ENCODE measurements at places on chromosomes 1 and 21. TPM values are rescaled to one million over a fixed set of nuclear protein-coding genes. Genes with fewer than 3 reads are reported as not detected.
A peak's percentile ranks its signal among the peaks of the same experiment; 100 is the strongest.

- DNase-seq: no peak
These were observed 14.3 kb downstream of the S100A11 start for GRCh38 chr1:152022474-152022873.

- DNase-seq: no peak
These were observed 69.8 kb upstream of the PGBD5 start for GRCh38 chr1:230495891-230496385.

GRCh38 chr1:27301052-27301422 lies 20.9 kb upstream of the TMEM222 start:
- DNase-seq: no peak

GRCh38 chr1:18635891-18636595 lies 5.4 kb downstream of the PAX7 start:
- DNase-seq: no peak

The TMEM81 gene
- 1.9 TPM for total RNA-seq

The CELA3B gene
- not detected for total RNA-seq

GRCh38 chr1:2192031-2192995 lies 2.3 kb downstream of the FAAP20 start:
- peak; percentile 64 for DNase-seq

DNA sequence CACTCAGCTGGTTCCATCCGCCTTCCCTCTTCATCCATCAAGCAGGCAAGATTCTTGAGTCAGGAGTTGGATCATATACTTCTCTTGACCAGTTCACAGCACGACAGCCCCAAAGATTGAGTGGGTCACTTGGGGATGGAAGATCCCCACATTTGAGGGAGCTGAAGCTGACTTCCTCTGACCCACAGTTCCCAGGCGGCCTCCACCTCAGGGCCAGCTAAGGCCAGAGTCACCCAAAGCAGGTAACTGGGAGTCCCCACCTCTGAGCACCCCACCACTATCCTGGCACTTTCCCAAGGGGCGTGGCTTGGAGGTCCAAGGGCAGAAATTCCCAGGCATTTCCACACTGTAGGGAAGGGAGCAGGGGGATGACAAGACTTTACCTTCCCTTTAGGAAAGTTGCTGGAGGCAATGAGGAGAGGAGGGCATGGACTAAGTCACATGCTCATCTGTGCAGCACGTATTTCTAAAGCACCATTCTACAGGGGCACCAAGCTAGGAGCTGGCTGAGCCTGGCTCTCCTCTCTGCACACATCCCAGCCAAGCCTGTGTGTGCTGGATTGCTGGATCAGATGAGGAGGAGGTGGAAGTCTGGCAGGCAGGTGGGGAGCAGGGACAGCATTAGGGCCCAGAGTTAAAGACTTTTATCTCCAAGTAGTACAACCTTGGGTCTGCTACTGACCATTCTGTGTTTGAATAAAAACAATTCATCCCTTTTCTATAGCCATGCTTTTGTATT lies 1.3 kb upstream of the RD3 start:
- DNase-seq: no peak

GRCh38 chr1:70355920-70356319 lies 1.4 kb upstream of the ANKRD13C start:
- no peak for DNase-seq

DNA sequence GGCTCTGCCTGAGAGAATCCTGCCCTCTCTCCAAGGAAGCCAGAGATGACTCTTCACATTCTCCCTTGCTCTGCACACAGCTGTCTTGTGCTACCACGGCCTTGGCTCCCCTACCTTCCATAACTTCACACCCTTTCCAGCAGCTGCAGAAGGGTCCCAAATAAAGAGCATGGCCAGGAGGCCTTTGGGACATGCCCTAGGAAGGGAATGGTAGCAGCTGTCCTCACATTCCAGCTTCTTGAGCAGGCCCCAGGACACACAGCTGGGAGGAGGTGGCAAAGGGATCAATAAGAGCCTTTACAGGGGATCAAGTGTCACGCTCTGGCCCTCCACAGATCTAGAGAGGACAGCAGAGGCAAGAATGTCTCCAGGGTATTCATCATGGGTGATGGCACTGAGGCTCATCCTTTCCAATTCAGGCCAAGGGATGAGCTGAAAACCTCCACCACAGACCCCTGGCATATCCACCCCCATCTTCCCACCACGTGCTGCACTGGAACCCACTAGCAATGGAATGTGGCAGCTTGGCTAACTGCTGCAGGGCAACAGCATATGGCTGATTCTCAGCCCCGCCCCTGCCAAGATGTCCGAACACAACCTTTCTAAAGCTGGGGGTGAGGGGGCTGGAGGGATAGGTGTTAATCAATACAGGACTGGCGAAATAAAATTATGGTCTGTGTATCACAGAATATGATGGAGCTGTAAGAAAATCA lies 17.8 kb upstream of the RAB29 start:
- DNase-seq: no peak

The CFAP57 gene
- 1.0 TPM for total RNA-seq

DNA sequence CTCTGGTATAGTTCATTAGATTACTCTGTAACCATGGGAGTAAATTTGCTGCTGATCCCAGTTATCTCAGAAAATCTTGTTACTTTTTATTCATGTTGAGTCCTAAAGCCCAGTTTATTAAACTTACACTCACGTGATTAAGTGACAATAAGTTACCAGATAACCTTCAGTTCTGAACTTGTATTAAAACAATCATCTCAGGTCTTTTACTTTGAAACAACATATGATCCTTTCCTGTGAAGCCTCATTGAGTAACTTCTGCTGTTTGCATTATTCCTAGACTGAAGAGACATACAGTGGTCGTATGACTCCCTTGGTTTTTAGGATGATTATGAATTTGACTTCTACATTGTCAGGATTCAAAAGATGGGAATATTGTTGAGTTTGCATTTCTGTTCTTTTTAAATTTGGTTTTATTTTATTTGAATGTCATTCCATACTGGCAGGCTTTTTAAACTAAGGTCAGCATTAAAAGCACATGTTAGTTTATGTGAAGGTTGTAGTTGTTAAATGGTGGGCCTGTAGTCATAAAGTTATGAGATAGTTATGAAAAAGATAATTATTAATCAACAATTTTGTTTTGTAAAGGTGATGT lies 117.9 kb downstream of the CD247 start:
- no peak for DNase-seq

The NFIA gene
- total RNA-seq: 115 TPM

The NKAIN1 gene
- 0.46 TPM for total RNA-seq

The GPR52 gene
- total RNA-seq: 4.6 TPM

DNA sequence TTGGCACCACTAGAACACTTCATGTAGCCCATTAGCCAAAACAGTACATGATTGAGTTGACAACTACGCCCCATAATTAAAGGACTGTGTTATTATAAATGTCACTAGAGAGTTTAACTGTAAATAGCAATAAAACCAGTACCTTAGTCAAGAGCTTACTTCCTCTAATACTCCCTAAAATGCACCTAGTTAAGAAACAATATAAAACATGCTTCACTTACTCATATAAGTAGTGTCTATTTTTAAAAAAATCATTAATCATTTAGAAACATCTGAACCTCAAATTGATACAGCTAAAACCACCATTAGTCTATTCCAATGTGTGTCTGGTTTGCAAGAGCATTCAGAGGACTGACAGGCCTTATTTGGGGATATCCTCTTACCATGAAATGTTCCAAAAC lies 25.3 kb downstream of the PTP4A2 start:
- DNase-seq: no peak

DNA sequence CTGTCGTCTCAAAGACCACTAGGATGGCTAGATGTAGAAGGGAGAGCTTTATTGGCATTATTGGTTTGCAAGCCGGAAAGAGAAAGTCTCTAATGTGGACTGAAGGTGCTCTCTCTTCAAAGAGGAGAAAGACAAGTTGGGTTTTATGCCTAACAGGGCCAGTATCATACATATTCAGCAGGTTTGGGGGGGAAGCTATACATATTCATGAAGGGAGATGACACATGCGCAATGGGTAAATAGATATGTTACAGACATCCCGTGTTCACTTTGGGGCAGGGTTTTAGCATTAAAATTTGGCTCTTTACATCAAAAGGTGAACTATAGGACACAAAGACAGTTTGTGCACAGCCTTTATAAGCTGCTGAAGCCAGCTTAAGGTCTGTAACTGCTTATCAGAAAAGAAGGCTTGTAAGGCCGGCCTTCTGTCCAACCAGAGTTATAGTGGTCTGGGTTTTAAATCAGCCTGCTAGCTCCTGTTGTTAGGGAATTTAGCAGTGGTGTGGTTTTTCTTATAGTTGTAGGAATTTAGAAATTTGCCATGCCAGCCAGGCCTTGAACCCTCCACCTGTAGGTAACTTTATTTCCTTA lies 46.5 kb upstream of the LRRN2 start:
- DNase-seq: no peak

DNA sequence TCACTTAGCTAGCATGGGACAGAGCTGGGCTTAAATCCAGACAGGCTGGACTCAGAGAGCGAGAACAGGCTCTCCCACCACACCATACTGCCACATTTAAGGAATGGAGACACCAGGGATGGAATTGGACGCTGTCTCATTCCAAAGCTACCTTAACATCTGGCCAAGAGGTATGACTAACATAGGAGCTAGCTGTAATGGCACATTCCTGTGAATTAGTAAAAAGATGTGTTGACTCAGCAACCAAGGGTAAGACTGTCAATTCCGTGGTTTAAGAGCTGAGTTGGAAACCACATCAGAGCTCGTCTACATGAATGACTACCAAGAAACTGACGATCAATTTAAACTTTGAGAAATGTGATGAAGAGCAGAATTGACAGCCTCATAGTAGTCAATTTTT lies 8.3 kb upstream of the TNFRSF9 start:
- no peak for DNase-seq

The PIGP gene
- 15.8 TPM for total RNA-seq

GRCh38 chr1:9749361-9749760 lies 74.4 kb downstream of the CLSTN1 start:
- no peak for DNase-seq

GRCh38 chr1:12654004-12654567 lies 10.2 kb downstream of the AADACL4 start:
- DNase-seq: no peak

GRCh38 chr21:45636951-45637646 lies 6.4 kb upstream of the PCBP3 start:
- no peak for DNase-seq

The RNU1-1 gene
- under 0.01 TPM for total RNA-seq

DNA sequence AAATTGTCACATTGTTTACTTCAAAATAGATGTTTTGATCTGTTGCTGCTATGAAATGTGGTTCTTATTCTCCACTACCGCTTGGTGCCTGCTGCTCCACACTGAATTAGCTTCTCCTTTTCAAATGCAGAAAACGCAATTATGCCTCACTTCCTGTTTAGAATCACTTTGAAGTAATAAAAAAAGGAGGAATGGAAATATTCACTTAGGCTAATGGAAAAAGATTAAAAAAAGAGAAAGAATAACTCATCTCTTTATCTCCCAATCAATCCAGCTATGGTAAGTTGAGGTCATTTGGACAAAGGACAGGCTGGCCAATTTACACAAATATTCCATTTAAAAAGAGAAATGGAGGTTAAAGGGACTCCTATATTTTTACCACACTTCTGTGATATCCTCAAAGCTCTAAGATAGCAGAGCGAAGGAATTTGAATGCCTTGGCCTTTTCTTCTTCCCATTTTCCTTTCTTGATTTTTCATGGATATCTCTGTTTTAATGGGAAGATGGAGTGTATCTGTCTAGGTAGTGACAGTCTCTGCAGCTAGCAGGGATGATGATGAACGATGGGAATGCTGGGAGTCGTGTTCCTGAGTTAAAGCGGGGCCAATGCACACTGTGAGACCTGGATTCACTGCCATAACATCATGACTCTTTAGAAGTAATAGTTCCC lies 35.7 kb downstream of the RGS5 start:
- no peak for DNase-seq

DNA sequence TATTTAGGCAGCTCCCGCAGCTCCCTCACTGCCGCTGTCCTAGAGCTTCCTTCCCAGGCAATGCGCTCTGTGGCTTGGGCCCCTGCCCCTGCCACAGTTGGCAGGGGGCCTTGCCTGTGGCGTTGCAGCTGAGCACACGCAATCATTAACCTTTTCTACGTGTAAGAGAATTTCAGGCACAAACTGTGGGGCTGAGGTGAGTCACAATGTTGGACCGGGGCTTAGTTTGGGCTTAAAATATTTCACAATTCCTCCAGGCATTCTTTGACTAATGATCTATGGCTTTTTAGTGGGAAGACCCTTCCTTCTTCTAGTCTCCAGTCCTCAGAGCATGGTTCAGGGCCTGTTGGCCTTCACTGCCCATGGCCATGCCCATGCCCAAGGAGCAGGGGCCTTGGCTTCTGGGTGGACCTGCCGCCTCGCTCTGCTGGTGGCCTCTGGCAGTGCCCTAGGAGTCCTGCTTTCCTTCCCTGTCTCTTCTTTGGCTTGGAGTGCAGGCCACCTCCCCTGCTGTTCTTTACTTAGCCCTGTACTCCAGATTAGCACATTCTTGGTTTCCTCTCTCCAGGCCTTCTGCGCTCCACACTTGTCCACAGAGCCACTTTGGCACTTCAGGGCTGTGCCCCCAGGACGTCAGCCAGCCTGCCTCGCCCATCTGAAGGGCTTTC lies 39.2 kb downstream of the MAPKAPK2 start:
- no peak for DNase-seq

DNA sequence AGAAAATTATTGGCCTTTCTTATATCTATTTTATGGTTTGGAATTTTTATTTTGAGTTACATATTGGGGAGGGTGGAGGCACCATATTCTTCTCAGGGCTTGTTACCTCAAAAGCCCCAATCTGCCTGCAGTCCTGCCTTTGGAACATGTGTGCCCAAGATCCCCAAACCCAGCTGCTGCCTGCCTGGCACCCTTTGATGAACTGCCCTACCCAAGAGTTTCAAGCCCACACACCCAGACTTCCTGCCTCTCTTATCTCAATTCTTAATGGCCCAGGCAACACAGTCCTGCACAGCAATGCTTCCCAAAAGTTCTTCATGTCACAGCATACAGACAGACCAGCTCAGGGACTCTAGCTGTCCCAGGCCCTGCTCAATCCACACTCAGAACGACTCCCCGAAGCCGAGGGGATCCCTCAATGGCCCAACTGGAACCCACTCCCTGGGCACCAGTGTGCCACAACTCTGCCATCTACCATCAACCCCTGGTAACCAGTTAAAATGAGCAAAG lies 19.2 kb downstream of the OLFML2B start:
- DNase-seq: no peak

The PAQR6 gene
- 1.6 TPM for total RNA-seq

DNA sequence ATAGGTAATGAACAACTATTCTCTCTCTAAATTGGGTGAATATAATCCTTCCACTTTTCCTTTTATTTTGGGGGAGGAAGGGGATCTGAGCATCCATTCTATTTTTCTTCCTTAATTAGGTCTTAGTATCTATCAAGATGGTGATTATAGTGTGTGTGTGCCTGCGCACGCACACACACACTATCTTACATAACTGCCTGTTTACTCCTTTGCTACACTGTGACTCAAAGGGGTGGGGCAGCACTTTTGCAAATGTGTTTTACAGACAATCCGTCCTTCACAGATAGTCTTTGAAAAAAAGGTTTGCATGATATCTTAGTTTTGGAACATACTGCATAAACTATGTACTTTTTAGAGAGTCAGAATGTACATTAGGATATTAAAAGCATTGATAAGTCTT lies 191.5 kb downstream of the SDCCAG8 start:
- DNase-seq: peak; percentile 45

The GPR25 gene
- not detected for total RNA-seq

GRCh38 chr21:42988236-42988965 lies 14.0 kb downstream of the PKNOX1 start:
- DNase-seq: no peak

The AGBL4 gene
- 6.2 TPM for total RNA-seq

- DNase-seq: no peak
These were observed 12.7 kb downstream of the TPM3 start for GRCh38 chr1:154178911-154179811.
